ENCODE measurements at places on chromosomes 4 and X. TPM values are rescaled to one million over a fixed set of nuclear protein-coding genes. Genes with fewer than 3 reads are reported as not detected.

DNA sequence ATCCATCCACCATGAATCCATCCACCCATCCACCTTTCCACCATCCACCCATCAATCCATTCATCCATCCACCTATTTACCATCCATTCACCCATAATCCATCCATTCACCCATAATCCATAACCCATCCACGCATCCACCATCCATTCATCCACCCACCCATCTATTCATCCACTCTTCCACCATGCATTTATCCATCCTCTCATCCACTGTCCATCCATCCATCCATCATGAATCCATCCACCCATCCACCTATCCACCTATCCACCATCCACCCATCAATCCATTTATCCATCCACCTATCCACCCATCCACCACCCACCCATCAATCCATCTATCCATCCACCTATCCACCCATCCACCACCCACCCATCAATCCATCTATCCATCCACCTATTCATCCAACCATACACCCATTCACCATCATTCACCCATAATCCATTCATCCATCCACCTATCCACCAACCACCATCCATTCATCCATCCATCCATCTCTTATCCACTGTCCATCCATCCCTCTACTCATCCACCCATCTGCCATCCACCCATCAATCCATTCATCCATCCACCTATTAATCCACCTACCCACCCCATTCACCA, 179.7 kb upstream of the PSAPL1 start:
- DNase-seq = no peak

The FLNA gene
- 7,587 TPM for total RNA-seq

DNA sequence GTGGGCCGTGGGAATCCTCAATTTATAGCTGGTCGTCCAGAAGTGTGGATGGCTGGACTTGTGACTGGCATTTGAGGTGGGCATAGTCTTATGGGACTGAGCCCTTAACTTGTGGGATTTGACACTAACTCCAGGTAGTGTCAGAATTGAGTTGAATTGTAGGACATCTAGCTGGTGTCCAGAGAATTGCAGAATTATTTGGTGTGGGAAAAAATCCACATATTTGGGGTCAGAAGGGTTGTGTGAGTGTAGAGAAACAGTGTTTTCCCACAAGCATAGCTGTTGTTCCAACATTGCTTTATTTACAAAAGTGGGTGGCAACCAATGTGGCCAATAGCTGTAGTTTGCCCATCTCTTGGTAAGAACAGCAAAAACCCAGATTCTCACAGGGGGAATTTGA, 91.3 kb downstream of the MOSPD2 start:
- no peak for DNase-seq

- DNase-seq = no peak
Observed at GRCh38 chr4:89111833-89112563, 665 bp downstream of the TIGD2 start.

DNA sequence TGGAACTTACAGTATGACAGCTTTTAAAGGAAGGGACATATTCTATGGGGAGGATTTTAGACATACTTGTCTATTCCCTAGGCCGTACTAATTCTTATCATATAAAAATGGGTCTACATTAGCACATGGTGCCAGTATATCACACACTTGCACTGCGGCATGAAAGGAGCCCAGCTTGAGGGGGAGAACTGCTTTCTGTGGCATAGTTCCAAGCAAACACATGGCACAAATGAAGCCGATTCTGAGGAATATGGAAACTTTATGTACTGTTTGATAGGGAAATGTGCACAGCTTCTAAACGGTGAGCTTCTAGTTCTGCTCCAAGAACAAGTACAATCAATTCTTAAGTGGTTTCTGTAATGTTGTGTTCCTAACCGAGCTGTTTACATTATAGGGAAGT, 675.6 kb upstream of the FTHL17 start:
- DNase-seq = no peak

GRCh38 chrX:86263526-86263925, 115.3 kb downstream of the DACH2 start:
- no peak for DNase-seq

The PDZD4 gene
- 11.9 TPM for total RNA-seq

The GLRA3 gene
- not detected for total RNA-seq

- DNase-seq = no peak
Observed at GRCh38 chr4:172751550-172751949, 417.1 kb upstream of the GALNT7 start.

The LAP3 gene
- total RNA-seq = 93.4 TPM

The CORIN gene
- total RNA-seq = 0.52 TPM

DNA sequence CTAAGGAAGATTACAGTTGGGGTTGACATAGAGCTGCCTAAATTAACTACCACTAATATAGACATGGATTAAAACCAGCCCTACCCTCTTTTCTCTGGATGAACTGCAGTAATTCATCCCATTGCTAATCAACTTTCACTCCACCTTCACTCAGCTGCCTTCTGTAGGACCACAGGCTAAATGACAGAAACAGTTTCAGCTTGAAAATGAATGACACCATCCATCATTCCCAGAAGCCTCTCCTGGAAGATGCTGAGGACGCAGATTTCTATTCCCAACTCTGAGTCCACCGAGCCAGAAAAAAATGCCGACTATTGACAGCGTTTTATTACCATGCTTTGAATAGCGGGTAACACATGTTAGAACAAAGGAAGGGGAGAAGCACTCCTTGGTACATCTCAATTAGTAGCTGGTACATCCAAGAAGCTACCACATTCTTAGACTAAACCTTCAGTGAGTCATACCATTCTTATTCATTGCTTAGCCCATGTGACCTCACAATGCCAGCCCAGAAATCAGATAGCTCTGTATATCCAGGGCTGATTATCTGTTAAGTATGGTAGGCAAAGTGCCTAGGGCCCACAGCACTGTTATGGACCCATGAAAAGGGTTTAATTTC, 25.3 kb downstream of the DCX start:
- no peak for DNase-seq

- no peak for DNase-seq
Observed at GRCh38 chr4:147418226-147418625, 62.7 kb upstream of the EDNRA start.

DNA sequence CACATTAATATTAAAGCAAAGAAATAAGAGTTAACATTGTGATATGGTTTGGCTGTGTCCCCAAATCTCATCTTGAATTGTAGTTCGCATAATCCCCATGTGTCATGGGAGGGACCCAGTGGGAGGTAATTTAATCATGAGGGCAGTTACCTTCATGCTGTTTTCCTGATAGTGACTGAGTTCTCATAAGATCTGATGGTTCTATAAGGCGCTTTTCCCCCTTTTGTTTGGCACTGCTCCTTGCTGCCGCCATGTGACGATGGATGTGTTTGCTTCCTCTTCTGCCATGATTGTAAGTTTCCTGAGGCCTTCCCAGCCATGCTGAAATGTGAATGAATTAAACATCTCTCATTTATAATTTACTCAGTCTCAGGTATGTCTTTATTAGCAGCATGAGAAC, 153.8 kb upstream of the GALNT7 start:
- no peak for DNase-seq

The CTSO gene
- total RNA-seq = 36.5 TPM

DNA sequence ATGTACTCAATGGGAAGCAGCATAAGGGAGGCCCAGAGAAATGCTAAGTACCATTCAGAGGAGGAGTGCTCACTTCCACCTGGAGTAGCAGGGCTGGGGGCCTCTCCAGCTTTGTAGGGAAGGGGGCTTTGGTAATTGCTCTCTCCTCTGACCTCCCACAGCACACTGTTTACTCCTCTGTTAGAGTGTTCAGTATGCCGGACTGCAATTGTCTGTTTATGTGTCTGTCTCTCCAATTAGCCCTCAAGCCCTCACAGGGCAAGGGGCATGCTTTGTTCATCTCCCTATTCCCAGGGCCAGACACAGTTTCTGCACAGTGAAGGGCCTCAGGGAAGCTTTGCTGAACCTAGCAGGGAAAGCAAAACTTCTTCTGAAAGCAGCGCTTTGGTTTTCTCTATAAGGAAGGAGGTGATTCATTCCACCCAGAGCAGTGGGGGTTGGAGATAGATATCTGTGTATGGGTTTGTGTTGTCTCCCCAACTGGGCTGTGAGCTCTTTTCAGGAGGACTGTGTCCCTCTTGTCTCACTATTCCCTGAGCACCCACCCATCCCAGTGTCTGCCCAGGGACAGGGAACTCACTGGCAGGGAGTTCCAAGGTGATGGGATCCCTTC, 50.0 kb upstream of the VMA21 start:
- DNase-seq = no peak

The RASSF6 gene
- total RNA-seq = not detected

DNA sequence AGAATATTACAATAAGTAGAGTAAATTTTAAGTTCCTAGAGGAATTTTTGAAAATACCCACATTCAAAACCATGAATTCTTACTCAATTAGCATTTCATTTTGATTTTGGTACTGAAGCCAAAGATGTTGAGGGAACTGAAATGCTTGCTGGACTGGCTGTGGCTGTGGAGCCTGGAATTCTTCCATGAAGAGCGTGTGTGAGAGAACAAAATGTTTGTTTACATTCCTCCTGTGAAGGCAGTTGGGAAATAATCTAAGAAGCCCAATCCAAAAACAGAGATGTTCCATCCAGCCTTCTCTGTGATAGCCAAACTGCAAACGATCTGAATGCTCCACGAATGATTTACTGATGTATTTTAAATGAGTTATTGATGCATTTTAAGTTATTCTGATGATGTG, 3.8 kb upstream of the ADH1B start:
- DNase-seq = peak; percentile 76

- DNase-seq = no peak
Observed at GRCh38 chr4:52962721-52963120, 100.6 kb downstream of the RASL11B start.

- no peak for DNase-seq
Observed at GRCh38 chrX:42803320-42803719, 25.4 kb upstream of the PPP1R2C start.

- DNase-seq = no peak
Observed at GRCh38 chr4:82223715-82224114, 150.1 kb downstream of the HNRNPD start.

DNA sequence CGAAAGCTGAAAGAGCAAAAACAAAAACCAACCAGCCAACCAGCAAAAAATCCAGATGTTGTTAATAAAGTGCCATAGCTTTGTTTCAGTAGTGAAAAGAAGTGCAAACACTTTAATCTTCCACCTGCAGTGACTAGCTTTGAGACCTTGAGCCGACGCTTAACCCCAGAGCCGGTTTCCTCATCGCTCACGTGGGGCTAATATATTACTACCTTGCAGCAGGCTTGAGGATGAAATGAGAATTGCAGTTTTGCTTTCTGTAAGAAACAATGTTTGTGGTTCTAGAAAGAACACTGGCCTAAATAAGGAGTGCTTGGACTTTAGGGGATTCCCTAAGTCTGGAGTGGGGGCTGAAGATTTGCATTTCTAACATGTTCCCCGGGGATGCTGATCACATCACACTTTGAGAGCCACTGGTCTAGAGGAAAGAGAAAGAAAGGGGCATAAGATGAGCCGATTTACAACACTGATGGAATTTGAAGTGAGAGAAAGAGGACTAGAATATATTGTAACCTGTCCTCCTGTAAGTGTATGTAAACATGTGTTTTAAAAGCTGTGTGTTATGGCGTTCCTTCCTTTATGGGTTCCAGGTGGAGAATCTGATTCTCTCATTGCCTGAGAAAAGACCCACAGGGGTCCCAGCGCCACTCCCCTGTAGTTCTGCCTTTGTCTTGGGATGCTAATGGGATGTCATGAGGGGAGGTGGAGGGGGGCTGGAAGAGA, 1.4 kb downstream of the FGF2 start:
- peak; percentile 55 for DNase-seq

DNA sequence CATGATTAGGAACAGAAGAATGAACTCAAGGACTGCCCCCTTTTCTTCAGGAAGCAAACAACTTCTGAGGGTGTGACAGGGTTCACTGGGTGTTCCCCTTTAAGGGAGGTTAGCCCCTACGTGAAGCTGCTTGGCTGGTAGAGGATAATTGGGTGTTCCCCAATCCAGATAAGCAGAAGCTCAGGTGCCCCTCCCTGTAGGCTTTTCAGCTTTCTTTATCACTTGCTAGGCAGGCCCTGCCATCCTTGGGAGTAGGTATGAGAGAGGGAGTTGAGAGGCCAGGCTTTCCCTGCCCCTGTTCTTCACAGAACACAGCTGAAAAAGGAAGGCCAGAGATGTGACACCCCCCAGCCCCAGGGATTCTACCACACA, 44.2 kb downstream of the RTL9 start:
- DNase-seq = no peak

DNA sequence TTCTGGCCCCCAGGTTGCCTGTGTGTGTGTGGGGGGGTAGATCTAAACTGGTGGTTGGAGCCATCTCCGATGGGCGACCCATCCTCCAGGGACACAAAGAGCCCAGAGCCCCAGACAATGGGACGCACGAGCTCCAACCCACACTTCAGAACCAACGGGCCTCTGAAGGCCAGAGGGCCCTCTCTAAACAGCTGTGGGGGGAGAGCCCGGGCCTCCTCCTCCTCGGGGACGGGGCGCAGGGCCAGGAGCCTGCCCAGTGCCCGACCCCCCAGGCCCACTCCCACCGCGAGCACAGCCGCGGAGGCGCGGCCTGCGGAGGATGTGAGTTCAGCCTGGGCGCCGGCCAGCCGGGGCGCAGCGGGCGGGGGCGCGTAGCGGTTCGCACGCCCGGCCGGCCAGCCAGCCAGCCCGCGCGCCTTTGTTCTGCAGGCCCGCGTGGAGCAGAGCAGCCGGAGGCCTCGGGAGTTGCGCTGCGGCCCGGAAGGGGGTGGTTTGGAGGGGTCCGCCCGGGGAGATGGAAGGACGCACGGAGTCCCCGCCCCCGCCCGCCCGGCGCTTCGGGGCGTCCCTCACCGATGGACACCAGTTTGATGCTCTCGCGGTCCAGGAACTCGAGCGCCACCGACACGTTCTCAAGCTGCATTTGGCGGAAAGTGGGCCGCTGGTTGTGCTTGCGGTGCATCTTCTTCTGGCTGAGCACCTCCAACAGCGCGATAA, 4.0 kb downstream of the FLNA start:
- no peak for DNase-seq

GRCh38 chr4:100149190-100149589, 41.1 kb downstream of the DDIT4L start:
- no peak for DNase-seq

- no peak for DNase-seq
Observed at GRCh38 chrX:2894885-2895292, 34.2 kb downstream of the ARSD start.

GRCh38 chr4:15469402-15470127, at the start of gene CC2D2A:
Gene CC2D2A, plus strand, starts transcription at chr4:15469882. Its CDS starts 6,051 bp downstream, at chr4:15475933.
- no peak for DNase-seq

- no peak for DNase-seq
Observed at GRCh38 chr4:76725039-76725438, 172.9 kb downstream of the SOWAHB start.
